ENCODE measurements at places on chromosomes 1 and 21. TPM values are rescaled to one million over a fixed set of nuclear protein-coding genes. Genes with fewer than 3 reads are reported as not detected.

GRCh38 chr1:6762060-6762459 lies 23.2 kb upstream of the CAMTA1 start:
- no peak for DNase-seq

- no peak for DNase-seq
Observed at GRCh38 chr1:116842654-116843053, 67.1 kb upstream of the PTGFRN start.

- no peak for DNase-seq
Observed at GRCh38 chr1:220710333-220710732, 20.2 kb downstream of the C1orf115 start.

GRCh38 chr1:201719812-201720521 lies 109.0 kb upstream of the IPO9 start:
- DNase-seq, result peak; percentile 70

Gene OR2L5
- 0.55 TPM for total RNA-seq

DNA sequence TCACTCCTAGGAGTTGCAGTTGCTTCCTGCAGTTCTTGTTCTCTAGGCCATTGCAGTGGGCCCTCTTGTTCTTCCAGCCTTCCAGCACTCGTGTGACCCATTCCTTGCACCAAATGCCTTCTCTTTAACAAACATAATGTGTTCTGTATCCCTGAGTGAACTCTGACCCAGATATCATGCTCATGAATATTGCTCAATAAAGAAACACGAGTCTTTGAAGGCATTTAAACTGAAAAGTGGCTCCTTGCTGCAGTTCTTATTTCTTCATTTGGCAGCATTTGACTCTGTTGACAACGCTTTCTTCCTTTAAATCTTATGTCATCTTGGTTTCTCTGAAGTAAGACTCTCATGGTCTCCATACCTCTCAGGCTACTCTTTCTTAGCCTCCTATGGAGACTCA lies 100.7 kb upstream of the PDE4B start:
- no peak for DNase-seq

GRCh38 chr1:104780470-104781078 lies 1030.9 kb downstream of the AMY1C start:
- DNase-seq, result no peak

- no peak for DNase-seq
Observed at GRCh38 chr1:211571998-211572397, 7.0 kb downstream of the SLC30A1 start.

DNA sequence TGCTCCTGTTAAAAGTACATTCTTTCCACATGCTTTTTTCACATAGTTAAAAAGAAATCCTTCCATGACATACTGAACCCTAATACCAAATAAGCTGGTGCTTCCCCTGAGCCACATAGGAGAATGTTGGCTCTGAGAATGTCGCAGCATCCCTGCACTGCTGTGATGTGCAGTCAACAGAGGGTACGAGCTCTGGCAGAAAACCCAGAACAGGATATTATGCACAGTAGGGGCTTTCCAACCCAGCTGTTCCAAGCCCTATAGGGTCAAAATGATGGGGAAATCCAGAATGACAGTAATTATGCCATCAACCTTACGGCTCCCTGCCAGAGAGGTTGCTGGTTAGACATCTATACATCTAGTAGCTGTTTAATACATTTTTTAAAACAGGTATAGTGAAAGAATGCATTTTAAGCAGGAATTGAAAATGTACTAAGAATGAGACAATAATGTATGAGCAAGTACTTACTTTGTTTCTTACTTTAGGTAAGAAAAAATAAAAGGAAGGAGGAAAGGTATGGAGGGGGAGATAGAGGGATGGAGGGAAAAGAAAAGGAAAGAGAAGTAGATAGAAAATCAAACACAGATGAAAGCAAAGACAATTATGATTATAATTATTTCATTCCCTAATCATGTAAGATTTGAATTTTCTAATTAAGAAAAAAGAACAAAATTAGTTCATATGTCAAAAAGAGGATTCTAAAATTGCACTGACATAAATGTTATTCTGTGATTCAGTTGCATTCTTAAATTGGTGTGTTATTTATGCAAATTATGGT lies 126.0 kb downstream of the NR5A2 start:
- no peak for DNase-seq

DNA sequence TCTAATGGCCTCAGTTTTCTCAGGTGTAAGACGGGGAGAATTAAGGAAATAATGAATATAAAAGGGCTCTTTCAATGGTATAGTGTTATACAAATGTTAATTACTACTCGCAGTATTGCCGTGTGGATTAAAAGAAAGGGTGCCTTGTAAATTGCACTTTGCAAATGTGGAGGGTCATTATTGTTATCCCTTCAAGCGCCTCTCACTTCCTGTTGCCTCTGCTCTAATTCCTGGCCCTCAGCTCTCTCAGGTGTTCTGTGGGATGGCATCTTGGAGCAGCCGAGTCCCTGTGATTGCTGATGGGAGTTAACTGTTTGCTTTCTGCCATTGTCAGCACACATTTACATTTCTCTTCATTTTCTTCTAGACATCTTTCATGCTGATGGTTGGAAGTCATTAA lies 7.1 kb upstream of the S100A11 start:
- no peak for DNase-seq

Gene FCRLB
- 0.63 TPM for total RNA-seq

DNA sequence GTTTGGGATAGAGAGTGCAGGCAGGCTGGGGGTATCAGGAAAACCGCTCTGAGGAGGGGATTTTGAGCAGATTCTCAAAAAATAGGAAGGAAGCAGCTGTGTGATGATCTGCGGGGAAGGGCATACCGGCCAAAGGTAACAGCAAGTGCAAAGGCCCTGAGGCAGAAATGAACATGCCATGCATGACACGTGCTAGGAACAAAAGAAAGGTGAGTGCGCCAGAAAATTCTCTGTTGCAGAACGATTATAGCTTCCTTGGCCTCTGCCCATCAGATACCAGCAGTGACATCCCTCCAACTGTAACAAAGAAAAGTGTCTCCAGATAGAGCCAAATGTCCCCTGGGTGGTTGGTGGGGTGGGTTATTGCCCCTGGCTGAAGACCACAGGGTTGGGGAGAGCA lies 37.0 kb upstream of the FAM131C start:
- no peak for DNase-seq

GRCh38 chr1:9402256-9402616 lies 109.5 kb downstream of the SPSB1 start:
- DNase-seq, result no peak

- DNase-seq, result no peak
Observed at GRCh38 chr1:31617218-31617915, at the start of gene HCRTR1. TSS of gene HCRTR1 (plus strand) at chr1:31617689. CDS start at chr1:31619193, 1,504 bp downstream.

Gene SMG5
- 82.5 TPM for total RNA-seq

DNA sequence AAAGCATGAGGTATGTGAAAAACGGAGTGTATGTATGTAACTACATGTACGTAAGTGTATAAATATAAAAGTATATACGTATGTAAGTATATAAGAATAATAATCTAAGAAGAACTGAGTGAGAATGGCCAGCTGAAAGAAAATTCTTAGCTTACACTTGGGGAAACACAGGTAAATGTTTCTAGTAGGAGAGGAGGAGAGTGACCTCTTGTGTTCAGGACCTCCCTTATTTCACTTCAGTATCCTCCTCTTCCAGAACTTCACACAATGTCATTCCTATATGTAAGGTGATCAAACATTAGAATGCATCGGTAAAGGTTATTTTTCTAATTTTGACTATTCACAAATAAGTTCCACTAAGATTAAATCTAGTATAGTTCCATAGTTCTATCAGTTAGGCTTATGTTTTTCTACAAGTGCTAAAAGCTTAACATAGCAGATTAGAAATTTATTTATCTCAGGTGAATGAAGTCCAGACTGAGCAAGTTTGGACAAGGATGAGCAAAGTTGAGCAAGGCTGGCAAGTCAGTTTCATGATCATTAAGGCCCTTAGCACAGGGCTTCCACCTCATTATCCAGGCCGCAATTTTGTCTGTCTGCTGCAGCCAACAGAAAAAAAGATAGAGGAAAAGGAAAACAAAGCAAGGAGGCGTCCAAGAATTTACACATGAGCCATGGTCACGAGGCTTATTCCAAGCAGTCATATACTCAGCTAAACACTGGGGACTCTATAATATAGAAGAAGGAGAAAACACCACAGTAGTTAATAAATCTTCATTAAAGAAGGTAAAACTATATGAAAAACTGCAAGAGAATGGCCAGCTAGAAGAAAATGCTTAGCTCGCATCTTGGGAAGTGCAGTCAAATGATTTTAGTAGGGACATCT lies 7.1 kb upstream of the MROH9 start:
- no peak for DNase-seq

Gene PLA2G4A
- total RNA-seq, result 6.4 TPM

GRCh38 chr1:172776071-172776470 lies 117.2 kb downstream of the FASLG start:
- no peak for DNase-seq

Gene IGSF5
- total RNA-seq, result 0.62 TPM

DNA sequence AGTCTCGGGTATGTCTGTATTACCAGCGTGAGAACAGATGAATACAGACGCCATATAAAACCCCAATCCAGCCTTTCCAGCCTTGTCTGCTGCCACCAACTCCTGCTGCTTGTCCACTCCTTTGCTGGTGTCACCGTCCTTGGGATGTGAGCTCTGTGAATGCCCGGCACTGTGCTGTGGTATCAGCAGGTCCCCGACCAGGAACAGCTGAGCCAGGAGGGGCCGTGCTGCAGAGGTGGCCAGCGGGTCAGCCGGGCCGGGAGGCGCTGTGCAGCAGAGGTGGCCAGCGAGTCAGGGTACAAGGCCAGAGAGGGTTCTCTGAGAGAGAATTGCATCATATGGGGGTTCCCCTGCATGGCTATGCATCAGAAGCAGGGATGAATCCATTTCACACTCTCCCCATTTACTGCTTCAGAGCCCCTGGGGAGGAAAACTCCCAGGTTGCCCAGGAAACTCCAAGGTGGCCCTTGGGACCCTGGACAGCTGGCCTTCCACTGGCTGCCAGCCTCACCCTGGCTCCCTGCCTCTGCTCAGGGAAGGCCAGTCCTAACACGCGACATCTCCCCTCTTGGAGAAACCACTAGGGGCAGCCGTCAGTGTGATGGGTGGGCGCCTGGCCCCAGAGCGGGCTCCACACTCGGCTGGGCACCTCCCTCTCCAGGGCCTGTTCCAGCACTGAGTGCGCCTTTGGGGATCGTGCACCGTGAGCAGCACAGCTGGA lies 122.4 kb upstream of the COL6A1 start:
- no peak for DNase-seq

DNA sequence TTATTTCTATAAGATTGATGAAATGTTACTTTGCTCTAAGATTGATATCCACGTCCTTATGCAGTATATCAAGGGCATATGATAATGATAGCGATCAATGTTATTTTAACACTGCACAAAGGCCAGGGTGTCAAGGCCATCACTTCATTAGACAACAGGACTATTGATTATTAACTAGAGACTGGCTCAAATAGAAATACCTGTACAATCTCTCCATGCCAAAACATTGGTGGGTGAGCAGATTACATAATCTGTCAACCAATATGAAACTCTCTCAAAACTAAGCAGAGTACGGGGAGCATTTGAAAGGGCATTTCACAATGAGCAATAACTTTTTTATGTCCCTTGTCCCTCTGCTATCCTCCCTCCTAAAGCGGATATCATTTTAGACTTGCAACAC lies 566.5 kb upstream of the PKN2 start:
- DNase-seq, result no peak

Data from testis (tissue), 5 donors.